ENCODE measurements at places on chromosomes 11 and 22.

GRCh38 chr11:67670316-67671210 is 3.9 kb downstream of the ALDH3B2 start:
- no peak for DNase-seq

GRCh38 chr22:43652845-43653244 is 159.3 kb downstream of the EFCAB6 start:
- DNase-seq, result no peak

- no peak for DNase-seq
Measured at GRCh38 chr22:30314915-30315314, 11.8 kb downstream of the TBC1D10A start.

- DNase-seq, result no peak
Measured at GRCh38 chr11:92975285-92975684, 5.8 kb downstream of the MTNR1B start.

GRCh38 chr11:691710-692590 is 3.1 kb downstream of the DEAF1 start:
- no peak for DNase-seq

GRCh38 chr11:75029836-75030631 is 41.3 kb downstream of the NEU3 start:
- DNase-seq, result no peak

GRCh38 chr11:118092907-118093571 is 6.3 kb upstream of the SMIM35 start:
- DNase-seq, result no peak

DNA sequence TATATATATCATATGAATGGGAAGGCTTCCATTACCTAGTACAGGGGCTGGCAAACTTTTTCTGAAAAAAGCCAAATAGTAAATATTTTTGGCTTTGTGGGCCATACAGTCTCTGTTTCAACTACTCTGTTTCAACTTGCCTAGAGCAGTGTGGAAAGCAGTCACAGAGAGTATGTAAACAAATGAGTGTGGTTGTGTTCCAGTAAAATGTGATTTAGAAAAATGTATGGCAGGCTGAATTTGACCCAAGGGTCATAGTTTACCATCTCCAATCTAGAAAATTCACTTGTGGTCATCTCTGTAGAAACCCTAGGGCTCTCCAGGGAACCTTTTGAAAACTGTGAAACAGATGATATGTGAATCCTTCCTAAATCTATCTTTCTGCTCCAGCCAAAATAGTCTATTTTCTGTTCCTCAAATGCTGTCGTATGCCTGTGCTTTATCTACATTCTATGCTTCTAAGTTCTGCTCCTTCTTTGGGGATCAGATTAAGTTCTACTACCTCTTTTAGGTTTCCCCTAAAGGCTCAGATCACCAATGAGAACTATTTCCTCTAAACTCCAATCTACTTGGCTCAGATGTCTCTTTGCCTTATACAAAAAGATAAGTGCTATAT is 356.2 kb downstream of the METTL15 start:
- DNase-seq, result no peak

DNA sequence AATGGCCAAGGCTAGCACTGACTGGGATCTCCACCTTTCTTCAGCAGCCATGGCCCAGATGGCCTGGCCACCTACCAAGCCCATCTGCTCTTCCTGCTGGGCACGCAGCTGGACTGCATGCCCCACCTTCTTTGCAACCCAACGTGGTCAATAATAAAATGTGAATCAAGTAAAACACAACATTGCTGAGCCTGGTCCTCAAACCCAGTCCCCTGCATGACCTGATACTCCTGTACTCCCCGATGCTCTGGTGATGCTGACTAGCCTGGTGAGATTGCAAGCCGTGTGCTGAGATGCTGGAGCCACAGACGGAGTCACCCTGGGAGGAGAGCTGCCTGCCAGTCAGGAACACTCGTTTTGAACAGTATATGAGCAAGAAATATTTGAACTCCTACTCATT is 34.0 kb downstream of the PARVG start:
- no peak for DNase-seq

- DNase-seq, result no peak
Measured at GRCh38 chr11:20962581-20962980, 293.2 kb downstream of the NELL1 start.

DNA sequence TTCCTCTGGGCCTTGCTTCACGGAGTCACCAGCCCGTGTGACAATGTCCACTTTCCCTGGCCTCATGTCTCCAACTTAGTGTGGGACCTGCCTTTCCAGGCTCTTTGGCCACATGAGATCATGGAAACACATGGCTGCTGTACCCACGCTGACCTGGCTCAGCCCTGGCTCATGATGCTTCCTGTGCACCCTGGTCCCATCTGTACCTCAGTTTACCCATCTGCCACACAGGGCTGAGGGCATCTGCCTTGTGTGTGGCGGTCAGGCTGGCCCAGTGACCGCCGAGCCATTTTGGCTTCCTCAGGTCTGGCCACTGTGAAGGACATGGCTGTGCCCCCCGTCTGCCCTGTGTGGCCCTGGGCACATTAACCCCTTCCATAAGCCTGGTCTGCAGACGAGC is 32.2 kb upstream of the CCDC188 start:
- no peak for DNase-seq

DNA sequence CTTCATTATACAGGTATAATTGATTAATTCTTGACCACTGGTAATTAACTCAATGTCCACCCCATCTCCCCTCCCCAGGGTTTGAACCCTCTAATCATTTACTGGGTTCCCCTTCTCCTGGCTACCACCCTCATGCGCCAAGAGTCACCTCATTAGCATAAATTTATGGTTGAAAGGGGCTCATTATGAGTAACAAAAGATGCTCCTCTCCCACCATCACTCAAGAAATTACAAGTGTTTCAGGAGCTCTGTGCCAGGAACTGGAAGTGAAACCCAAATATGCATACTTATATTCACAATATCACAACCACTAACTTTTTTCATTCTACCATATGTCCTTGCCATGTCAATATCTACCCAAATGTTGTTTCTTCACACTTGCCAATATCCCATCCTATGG is 7.8 kb upstream of the STIP1 start:
- DNase-seq, result no peak

DNA sequence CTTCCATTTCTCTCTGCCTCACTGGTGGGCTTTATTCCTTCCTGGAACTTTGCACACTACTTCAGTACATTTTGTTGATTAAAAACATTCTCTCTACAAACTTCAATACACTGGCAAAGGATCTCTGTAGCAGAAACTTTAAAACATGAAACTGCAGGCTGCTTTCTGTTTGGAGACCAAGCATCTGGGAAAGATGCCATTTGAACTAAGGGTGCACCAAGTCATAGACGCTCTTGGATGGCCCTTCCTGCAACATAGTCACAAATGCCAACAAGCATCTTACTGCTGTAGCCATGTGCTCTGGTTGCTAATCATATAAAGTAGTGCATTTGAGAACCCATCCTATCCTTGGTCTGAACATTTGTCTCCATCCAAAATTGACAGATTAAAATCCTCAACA is 56.4 kb downstream of the SNX19 start:
- DNase-seq, result no peak

DNA sequence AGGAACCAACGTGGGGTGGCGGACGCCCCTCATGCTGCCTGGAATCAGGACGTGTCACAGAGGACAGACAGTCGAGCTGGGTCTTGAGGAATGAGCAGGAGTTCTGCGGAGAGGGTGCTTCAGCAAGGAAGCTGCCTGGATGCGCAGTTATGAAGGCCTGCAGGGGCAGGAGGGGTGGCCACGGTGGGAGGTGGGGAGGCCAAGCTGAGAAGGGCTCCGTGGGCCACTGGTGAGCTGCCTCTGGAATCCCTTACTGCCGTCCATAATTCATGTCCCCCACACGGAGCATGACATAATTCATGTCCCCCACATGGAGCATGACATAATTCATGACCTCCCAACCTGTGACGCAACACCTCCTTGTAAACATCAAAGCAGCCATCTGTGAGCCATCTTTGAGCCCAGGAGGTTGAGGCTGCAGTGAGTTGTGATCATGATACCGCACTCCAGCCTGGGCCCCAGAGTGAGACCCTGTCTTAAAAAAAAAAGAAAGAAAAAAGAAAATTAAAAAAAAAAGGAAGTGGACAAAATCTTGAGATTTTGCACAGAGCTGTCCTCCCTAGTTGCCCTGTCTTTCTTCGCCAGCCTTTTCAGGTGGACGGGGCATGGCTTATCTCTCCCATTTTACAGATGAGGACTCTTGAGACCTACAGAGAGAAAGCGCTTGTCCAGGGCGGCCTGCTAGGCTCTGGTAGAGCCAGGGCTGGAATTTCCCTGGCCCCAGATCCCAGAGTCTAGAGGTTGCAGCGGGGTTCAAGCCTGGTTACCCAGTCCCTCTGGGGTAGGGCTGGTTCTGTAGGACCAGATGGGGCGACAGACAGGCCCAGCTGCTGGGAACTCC is 24.3 kb upstream of the PICK1 start:
- DNase-seq, result no peak

DNA sequence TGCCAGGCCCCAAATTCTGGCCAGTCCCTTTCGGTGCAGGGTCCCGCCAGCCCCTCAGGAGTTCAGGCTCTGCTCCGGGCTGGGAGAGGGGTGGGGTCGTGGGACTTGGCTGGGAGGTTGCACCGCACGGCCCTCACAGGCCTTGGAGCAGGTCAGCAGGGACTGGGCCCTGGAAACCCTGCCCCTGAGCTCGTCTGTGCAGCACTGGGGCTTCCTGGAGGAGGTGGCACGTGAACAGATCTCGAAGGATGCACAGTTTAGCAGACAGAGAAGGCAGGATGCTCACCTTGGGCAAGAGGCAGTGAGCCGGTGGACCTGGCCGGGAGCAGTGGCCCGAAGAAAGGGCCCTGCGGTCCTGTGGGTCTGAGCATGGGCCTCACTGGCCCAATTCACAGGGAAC is 70.0 kb downstream of the WNT7B start:
- no peak for DNase-seq

- no peak for DNase-seq
Measured at GRCh38 chr11:114847306-114847975, 169.1 kb downstream of the NXPE2 start.

- no peak for DNase-seq
Measured at GRCh38 chr11:132643239-132643638, 889.1 kb downstream of the OPCML start.

DNA sequence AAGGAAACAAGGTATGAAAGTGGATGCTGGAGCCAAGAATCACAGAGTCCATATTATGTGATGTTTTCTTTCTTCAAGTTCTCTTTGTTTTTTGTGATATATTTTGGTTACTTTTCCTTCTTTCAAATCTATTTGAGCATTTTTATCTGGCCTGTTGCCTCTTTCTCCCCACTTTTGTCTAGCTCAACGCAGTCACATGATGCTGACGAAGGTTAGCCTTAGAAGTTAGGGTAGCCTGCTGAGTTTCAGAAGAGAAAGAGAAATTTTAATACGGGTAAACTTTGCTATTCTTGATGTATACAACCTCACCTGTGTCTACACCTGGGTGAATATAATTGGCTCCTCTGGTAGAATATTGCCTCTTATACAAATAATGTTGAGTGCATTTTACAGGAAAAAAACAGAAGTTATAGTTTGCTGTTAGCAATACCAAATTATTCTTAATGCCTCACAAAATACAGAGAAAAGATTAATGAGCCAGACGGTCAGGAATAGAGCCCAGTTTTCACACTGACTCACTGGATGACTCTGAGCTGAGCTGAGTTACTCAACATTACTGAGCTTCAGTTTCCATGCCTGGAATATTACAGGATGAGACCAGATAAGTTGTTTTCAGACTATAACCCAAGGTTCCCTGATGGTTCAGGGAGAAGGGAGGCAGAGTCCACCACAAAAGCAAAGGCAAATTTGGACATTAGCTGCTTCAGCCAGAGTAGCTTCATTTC is 161.6 kb upstream of the BDNF start:
- DNase-seq, result no peak
